ENCODE measurements at places on chromosomes 7 and 10. TPM values are rescaled to one million over a fixed set of nuclear protein-coding genes. Genes with fewer than 3 reads are reported as not detected.

Gene OR6B1
- total RNA-seq: not detected

Gene TMEM196
- not detected for total RNA-seq

Gene PTF1A
- total RNA-seq: not detected

Gene ZNF239
- total RNA-seq: 0.90 TPM

Gene SAP25
- 2.6 TPM for total RNA-seq

DNA sequence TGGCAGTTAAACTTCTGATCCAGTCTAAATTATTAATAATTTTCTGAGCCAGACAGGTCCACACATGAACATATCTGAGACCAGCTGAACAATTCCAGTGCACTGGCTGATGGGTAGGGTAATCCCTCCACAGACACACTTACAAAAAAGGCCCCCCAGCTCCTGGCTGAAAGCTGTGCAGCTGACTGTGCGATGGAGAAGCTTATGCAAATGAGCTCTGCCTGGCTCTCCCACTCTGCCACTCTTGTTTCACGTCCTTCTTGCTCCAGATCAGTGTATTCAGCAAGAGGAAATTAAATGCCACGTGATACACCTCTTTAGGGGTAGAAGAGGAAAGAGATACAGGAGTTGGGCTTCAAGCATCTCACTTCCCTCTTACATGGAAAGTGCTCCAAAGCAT is 76.4 kb upstream of the FEZF1 start:
- no peak for DNase-seq

DNA sequence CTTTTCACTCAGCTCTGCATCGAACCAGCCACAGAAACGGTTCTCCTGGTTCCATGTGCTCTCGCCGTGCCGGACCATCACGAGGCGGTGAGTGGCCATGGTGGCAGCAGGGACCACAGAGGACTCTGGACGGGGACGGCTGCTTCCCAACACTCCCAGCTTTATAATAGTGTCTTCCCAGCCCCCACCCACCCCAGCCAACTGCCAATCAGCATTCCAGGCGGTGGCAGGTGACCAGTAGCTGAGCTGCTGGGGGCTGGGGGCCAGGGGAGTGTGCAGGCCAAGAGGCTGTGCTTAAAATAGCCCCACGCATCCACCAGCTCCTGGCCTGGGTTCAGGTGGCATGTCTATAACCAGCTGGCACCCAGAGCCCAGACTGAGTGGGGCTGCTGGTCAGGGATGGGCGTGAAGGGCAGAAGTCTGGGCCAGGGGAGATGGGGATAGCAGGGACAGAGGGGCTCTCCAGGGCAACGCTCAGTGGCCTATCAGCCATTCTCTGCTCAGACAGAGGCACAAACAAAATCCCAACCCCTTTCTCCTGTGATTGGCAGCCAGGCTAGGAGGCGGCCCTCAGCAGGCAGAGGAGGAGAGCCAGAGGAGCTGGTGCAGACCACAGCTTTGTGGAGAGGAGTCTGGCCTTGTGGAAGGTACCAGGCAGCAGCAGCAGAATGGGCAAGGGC is at the start of gene PGAM2:
PGAM2 (minus strand) TSS at position 137 of the 680 bp plus-strand sequence; CDS start at position 99, 38 bp downstream.
- DNase-seq: no peak

GRCh38 chr10:96366508-96366907 is 7.7 kb upstream of the OPALIN start:
- no peak for DNase-seq

- no peak for DNase-seq
Observed at GRCh38 chr10:46317889-46318288, 31.1 kb downstream of the ANTXRL start.

- DNase-seq: no peak
Observed at GRCh38 chr10:110857265-110858171, 14.2 kb upstream of the PDCD4 start.

GRCh38 chr7:78770422-78771410 is 682.8 kb downstream of the MAGI2 start:
- DNase-seq: no peak

DNA sequence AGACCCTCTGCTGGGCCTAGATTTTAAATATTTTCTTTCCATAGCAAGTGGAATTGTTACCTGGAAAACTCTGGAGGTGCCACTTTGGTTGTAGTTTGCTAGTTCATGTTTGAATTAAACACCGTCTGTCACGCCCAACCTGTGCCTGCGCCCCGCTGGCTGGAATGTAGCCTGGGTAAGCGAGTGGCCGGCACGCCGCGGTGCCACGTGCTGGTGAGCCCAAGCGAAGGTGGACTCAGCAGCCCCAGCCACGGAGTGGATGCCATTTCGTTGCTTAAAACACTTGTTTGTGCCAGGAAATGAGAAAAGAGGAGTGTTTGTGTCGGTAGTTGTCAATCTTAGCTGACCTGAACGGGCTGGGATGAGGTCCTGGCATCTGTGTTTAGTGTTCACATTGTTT is 2.7 kb downstream of the GET4 start:
- DNase-seq: no peak

- DNase-seq: no peak
Observed at GRCh38 chr10:90328896-90329295, 528.9 kb downstream of the HTR7 start.

DNA sequence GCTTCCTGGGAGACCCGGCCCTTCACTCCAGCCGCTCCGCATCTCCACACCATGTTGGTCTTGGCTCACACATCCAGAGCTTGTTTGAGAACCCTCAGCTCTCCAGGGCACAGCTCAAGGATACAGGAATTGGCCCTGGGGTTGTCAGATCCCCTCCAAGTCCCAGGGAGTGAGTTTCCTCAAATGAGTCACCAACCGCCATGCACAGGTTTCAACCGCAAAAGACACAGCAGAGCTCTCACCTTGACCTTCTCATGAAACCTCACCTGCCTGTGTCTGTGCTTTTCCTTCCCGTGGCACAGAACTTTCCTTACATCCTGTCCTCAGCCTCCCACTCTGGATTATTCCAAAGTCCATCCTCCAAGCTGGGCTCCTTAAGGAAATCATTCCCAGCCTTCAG is 20.6 kb downstream of the AZGP1 start:
- DNase-seq: no peak
